CD4-positive, alpha-beta memory T cell (primary cell): ENCODE measurements at places on chromosomes 2 and 18. TPM values are rescaled to one million over a fixed set of nuclear protein-coding genes. Genes with fewer than 3 reads are reported as not detected.

GRCh38 chr2:105771836-105772235, 27.1 kb downstream of the NCK2 start:
- no peak for DNase-seq

DNA sequence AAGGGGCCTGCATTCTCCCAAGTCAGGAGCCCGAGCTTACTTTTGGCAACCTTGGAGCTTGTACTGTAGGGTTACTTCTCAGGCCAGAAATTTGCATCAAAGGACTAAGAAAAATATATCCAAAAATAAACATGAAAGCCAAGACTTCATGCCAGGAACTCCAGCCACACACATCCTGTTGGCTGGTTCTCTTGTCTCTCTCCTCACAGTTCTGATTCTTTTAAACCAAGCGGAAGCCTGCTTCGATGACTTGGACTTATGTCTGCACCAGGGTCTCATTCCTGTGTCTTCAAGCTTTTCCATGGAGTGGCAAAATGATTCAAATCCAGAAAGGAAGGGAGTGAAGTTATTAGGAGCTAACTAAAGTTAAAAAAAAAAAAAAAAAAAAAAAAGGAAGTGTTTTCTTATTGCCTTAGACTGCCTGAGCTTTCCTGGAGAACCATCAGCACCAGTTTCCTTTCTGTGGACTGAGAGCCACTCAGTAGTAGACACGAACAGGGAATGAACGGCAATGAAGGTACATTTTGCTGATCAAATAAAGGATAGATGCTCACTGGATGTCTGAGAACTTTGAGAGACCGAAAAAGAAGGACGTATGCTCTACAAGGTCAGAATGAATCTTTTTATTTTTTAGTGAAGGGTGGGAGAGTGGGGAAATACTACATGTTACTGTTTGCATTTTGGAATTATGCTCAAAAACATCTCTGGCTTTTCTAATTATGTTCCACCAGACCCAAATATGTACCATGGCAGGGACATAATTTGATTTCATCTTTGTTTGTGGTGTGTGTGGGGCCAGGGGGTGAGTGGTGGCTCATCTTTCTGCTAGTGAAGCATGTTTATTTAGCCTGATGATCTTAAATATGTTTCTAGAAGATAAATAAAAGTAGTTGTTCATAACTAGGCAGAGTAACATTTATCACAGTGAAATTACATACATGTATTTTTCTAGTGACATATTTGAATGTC, 86.0 kb downstream of the RAPGEF4 start:
- DNase-seq = no peak

- DNase-seq = no peak
Observed at GRCh38 chr2:219434468-219434717, 250 bp upstream of the SPEG start.

The CD8B2 gene
- not detected for polyA plus RNA-seq

The KCNS3 gene
- not detected for polyA plus RNA-seq

- DNase-seq = no peak
Observed at GRCh38 chr2:35298493-35298892, 1057.1 kb upstream of the CRIM1 start.

DNA sequence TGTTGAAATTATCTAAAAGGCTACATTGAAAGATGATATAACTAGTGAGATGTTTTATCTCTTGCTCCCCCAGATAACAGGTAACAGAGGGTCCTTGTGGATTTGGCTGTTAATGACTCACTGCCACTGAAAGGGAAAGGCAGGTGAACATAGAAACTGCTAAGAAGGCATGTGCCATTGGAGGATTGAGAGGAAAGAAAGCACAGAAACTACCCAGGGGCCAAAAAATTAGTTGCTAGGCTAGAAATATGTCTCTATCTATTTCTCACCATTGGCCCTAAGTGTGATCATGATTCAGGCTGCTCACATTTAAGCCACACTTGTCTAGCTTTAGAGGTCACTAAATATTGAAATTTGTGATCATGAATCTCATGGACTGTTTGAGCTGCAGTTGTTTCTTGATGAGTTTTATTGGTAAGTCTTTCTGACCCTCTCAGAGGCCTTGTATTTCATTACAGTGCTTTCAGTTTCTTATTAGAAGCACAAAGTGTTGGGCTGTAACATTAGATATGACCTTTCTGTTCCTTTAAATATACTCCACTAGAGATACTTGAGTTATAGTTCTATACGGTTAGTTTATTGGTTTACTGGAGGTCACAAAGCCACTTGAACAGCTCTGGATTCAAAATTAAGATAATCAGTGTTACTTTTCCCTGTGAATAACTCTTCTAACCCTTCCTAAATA, 26.2 kb downstream of the NAB1 start:
- DNase-seq = no peak

DNA sequence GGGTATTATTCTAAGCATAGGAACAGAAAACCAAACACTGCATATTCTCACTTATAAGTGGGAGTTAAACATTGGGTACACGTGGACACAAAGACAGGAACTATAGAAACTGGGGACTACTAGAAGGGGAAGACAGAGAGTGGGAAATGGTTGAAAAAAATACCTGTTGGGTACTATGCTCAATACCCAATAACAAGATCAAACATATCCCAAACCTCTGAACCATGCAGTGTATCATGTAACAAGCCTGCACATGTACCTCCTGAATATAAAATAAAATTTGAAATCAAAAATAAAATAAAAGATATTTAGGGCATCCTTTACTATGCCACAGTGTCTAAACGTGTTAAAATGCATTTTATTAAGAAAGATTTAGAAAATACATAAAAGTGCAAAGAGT, 221.0 kb upstream of the TFPI start:
- no peak for DNase-seq

GRCh38 chr2:73984922-73985307, 205 bp downstream of the TET3 start:
- peak; percentile 73 for DNase-seq

The CREG2 gene
- not detected for polyA plus RNA-seq

The LIMS4 gene
- polyA plus RNA-seq = 8.0 TPM

The CRYGD gene
- not detected for polyA plus RNA-seq

DNA sequence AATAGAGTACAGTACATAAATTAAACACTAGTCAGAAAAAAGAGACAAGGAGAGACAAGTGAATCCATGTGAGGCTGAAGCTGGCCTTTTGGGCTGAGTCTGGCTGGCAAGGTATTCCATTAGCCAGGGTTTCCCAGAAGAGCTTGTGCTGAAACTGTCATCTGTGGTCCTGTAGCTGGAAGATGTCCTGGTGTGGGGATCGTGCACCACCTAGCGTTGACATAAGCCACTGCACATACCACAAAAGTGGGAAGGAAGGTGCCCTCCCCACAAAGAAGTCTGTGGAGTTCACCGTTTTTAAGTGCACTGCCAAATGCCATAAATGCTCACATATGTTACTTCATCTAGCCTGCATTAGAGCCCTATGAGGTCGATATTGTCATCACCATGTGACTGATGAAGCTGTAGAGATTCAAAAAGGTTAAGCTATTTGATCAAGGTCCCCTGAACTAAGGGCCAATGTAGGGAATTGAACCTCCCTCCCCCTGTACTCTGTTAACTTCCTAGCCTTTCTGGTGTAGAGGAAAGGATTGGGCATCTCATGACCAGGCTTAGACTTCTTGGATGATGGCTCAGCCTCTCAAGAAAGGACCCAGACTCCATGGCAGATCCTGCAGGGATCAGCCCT, 31.9 kb upstream of the GALNT14 start:
- DNase-seq = peak; percentile 27

The ZNF521 gene
- polyA plus RNA-seq = not detected

The RNF152 gene
- polyA plus RNA-seq = not detected

The MATN3 gene
- not detected for polyA plus RNA-seq

The EPG5 gene
- polyA plus RNA-seq = 4.1 TPM

GRCh38 chr2:207082619-207083018, 83.1 kb downstream of the KLF7 start:
- no peak for DNase-seq

- no peak for DNase-seq
Observed at GRCh38 chr2:34234823-34235222, 635.7 kb upstream of the FAM98A start.

DNA sequence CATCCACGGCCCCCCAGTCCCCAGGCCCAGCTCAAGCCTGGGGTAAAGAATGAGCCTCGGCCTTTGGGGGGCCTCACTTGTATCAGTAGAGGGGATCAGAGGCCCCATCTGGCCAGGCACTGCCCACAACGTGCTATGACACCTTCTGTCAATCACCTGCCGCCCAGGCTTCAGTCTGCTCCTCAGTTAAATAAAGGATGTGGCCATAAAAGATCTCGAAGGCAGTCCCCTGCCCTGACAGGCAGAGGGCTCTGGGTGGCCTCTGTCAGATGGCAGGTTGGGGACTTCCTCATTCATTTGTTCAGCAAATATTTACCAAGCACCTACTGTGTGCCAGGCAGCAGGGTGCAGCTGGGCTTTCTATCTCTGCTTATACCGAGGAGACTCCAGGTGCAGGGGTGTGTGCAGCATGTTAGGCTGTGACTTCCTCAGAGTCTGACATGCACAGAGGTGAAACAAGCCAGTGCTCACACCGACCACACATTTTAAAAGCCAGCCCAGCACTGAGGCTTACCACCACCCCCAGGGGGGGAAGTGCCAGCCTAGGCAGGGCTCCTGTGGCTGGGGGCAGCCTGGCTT, 166.4 kb downstream of the GALNT1 start:
- no peak for DNase-seq
